Naive thymus-derived CD8-positive, alpha-beta T cell (primary cell): ENCODE measurements at places on chromosomes 7 and 10. TPM values are rescaled to one million over a fixed set of nuclear protein-coding genes. Genes with fewer than 3 reads are reported as not detected.

DNA sequence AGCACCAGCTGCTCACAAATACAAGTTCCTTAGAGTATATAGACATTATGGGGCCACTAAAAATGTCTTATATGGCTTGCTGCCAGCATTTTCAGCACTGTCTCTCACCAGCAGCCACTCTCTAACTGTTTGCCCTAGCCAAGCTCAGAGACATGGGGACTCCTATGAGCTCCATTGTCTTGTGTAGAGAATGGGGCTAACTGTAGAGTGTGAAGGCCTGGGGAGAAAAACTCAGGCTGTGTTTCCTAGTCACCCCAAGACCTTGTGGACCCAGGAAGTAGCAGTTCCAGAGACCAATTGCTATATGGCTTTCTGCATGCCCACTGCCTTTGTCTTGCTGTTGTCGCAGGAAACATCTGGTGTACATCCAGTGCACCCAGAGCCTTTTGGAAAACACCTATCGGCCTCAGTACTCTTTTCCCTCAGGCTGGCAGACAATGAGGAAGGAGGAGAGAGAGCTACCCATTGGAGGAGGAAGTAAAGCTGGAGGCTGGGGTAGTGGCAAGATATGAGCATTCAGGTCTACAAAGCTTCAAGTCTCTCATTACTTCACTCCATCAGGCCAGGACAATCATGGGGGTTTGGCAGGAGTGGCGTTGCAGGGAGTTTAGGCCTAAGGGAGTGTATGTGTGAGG is 28.4 kb downstream of the ENTPD1 start:
- no peak for DNase-seq

Gene NUTM2E
- 0.96 TPM for total RNA-seq

DNA sequence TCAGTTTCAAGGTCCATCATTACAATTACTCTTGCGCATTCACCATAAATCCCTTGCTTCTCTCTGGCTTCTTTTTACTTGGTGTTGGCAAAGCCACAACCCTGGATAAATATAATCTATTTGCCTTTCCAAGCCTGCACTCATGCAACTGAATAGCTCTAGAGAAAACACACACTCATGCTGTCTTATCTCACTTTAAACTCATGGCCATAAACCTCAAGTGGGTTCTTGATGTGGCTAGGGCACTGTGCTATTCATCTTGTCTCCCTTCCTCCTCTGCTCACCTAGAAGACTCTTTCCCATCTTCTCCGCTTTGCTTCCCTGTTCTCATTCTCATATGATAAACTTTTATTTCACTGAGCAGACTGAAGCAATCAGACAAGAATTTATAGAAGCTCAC is 165.4 kb upstream of the MTPN start:
- no peak for DNase-seq

GRCh38 chr7:70634071-70634470 is 497.9 kb upstream of the GALNT17 start:
- no peak for DNase-seq

DNA sequence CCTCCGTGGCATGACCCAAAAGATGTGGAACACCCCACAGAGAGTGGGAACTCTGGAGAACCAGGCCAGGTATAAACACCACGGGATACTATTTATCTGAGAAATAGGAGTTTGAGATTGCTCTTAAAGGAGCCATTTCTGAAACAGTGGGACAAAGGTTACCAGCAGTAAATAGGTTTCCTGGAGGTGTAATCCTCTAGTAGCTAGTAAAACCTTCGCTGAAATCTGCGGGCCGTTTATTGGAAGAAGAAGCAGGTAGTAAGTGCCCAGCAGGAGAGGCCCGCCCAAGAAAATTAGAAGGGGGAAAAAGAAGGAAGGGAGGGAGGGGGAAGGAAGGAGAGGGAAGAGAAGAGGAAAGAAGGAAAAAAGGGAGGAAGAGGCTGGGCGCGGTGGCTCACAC is 51.6 kb downstream of the CHST3 start:
- DNase-seq: no peak

DNA sequence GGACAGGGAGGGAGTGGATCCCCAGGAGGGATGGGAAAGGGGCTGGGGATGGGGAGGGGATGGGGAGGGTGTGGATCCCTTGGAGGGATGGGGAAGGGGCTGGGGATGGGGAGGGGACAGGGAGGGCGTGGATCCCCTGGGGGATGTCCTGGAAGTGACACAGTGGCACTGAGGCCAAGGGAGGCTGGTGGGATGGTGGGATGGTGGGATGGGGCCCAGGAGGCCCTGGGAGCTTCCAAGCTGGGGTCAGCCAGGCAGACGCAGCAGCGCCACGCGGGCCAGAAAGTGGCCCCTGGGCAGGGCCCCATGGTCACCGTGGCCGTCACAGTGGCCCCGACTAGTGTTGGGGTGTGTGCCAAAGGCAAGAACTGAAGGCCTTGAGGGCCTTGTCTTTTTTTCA is 67.8 kb downstream of the INPP5A start:
- DNase-seq: no peak

- DNase-seq: no peak
Measured at GRCh38 chr7:106152313-106152665, 40.2 kb upstream of the SYPL1 start.

DNA sequence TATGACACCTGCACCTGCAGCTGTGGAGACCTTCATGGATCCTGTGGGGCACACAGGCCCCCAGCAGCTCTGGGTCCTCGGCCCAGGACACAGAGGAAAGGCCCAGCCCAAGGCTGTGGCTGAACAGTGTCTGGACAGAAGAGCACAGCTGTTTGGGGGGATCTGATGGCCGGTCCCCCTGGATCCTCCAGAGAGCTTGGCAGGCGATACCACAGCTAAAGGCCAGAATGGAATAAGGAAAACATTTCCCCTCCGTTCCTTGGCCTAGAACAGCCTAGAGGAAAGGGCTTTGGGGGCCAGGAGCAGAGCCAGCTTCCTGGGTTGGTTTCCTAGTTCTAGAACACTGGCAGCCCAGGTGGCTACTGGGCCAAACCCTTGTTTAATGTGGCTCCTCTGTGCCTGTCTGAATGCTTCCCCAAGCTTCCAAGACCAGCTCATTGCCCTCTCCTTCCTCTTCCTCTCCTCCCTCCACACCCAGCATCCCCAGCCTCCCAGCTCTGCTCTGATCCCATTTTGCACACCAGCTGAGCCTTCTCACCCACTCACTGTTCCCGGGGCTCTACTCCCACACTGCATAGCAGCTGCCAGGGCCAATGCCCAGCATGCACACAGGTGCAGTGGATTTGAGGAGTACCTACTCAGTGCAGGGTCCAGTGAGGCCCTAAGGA is 46.9 kb downstream of the GPAM start:
- DNase-seq: no peak

- DNase-seq: no peak
Measured at GRCh38 chr7:92296880-92297445, 51.2 kb downstream of the ANKIB1 start.

DNA sequence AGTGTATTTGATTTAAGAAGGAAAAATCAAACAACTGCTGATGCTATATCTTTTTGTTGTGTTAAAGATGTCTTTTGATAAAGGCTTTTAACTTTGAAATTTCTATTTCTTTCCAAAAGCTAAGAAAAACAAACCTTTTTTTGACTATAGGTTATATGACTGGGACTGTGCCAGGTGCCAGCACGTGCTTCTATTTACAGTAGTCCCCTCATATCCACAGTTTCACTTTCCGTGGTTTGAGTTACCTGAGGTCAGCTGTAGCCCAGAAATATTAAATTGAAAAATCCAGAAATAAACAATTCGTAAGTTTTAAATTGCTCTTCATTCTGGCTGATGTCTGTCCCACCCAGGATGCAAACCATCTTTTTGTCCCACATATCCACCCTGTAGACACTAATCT is 104.3 kb downstream of the BBS9 start:
- no peak for DNase-seq

Gene CLDN4
- total RNA-seq: not detected

Gene IKZF1
- total RNA-seq: 435 TPM

Gene NUB1
- total RNA-seq: 95.8 TPM

DNA sequence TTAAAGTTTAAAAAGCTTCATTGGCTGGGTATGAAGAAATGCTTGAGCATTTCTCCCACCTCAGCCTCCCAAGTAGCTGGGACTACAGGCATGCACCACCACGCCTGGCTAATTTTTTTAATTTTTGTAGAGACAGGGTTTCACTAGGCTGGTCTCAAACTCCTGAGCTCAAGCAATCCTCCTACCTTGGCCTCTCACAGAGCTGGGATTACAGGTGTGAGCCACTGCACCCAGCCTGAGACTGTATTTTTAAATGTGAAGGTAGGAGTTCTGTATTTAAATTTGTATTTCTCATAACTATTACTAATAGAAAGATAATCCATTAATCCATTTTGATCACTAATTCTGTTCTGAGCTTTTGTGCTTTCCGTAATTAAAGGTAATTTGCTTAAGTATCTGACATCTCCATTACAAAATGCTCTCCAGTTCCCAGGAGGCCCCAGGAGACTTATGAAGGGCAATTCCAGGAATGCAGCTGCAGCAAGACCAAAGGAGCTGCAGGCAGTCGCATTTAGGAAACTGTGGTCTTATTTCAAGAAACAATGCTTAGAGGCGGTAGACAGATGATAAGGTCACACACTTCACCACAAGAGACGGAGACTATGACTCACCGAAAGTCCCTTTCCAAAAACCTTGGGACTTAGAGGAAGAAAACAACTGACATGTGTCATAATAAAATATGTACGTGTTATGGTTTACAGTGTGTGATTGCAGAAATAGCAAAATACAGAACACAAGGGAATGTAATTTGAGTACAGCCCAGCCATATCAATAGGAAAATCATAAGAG is 23.3 kb downstream of the YAE1 start:
- DNase-seq: peak; percentile 61

Gene UBTD1
- total RNA-seq: 1.6 TPM

DNA sequence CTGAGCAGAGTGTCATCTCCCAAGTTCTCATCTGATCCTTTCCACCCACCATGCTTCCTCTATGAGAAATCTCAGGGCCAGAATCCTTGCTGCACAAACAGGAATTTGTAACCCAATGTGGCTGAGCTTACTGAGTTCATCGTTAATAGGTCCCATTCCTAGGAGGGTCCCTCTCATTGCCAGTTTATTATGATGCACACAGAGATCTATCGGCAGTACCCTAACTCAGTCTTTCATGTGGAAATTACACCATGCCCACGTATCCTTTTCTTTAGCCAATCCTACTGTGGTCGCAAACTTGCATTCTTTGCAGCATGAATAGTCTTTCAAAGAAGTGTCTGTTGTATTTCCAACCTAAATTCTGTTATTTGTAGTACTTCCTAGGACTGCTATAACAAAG is 12.1 kb downstream of the TMEM236 start:
- no peak for DNase-seq

GRCh38 chr7:157996359-157997079 is 591.1 kb downstream of the PTPRN2 start:
- no peak for DNase-seq

DNA sequence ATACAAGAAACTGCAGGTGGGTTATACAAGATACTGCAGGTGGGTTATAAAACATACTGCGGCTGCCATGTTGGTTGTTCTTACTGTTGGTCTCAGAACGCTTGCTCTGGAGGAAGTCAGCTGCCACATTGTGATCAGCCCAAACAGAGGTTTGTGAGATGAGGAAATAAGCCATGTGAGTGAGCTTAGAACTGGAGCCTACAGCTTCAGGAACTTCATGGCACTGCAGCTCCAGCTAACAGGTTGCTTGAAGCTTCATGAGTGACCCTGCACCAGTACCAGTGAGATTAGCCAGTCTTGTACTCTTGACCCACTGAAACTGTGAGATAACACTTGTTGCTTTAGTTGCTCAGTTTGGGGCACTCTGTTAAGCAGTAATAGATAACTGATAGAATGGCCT is 74.5 kb upstream of the PRKCQ start:
- DNase-seq: no peak

DNA sequence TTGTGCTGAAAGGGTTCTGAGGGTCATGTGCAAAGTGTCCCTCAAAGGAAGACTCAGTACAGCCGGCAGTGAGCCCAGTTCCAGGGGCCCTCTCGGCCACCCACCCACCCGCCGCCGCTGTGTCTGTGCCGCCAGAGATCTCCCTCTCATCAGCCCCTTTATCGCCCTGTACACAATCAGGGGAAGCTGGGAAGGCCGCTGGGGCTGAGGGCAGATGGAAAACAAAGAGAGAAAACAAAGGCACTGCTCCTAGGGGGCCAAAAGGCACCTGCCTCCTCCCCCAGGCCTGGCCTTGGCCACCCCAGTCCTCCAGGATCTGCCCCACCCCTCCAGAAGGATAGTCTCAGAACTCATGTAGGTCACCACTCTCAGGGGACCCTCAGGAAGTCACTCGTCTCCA is 67.0 kb downstream of the ZMIZ1 start:
- no peak for DNase-seq

DNA sequence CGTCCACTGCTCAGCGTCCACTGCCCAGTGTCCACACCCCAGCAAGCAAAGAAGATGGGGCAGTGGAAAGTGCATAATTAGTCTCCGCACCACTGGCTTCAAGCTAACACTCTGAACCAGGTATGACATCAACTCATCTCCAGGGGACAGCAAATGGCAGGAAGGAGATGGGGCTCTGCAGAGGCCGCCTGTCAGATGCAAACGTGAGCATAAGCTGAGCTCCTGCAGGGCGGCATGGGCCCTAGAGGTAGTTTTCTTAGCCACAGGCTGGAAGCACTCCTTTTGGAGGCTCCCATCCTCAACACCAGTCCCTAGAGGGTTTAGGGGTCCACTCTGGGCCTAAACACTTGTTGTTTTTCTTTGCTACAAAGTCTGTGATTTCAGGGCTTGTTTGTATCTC is 335.8 kb upstream of the MKI67 start:
- DNase-seq: no peak

- DNase-seq: no peak
Measured at GRCh38 chr7:95599069-95599468, 2.8 kb upstream of the PDK4 start.

Gene NKX2-3
- not detected for total RNA-seq

DNA sequence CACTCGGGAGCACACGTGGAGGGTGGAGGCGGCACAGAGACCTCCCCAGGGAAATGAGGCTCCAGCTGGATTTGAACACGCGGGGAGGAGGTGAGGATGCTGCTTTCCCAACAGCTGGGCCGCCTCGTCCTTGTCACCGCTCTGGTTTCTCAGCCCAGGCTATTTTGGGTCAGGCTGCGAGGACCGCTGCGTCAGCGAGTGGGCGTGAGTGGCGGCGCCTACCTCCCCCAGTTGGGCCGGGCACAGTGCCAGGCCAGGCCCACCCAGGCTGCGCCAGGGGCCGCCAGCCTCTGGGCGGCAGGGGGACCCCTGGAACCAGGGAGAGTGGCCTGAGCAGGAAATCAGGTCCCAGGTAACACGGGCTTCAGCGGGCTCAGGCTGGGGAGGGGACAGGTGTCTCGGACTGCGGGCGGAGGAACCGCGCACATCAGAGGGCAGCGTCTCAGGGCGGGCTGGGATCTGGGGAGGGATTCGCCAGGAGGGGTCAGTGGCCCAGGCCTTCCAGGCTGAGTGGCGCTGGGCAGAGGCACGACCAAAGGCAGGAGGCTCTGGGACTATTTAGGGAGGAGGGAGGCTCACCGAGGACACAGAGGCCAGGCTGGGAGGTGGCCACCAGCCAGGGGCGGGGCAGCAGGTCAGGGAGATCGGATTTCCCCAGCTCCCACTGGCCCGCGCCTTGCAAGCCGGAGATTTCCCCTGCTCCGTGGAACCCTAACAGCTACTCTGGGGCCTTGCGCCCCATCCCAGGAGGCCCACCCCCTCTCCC is 125.2 kb upstream of the RET start:
- DNase-seq: no peak

Gene PRKG1
- not detected for total RNA-seq

GRCh38 chr10:88883448-88883809 is 3.4 kb downstream of the STAMBPL1 start:
- no peak for DNase-seq

Gene BLVRA
- total RNA-seq: 9.6 TPM

GRCh38 chr10:79488870-79489269 is 23.5 kb upstream of the EIF5AL1 start:
- no peak for DNase-seq

- no peak for DNase-seq
Measured at GRCh38 chr7:99422186-99422585, 13.4 kb downstream of the BUD31 start.
